ENCODE measurements at places on chromosomes 5 and 9.

DNA sequence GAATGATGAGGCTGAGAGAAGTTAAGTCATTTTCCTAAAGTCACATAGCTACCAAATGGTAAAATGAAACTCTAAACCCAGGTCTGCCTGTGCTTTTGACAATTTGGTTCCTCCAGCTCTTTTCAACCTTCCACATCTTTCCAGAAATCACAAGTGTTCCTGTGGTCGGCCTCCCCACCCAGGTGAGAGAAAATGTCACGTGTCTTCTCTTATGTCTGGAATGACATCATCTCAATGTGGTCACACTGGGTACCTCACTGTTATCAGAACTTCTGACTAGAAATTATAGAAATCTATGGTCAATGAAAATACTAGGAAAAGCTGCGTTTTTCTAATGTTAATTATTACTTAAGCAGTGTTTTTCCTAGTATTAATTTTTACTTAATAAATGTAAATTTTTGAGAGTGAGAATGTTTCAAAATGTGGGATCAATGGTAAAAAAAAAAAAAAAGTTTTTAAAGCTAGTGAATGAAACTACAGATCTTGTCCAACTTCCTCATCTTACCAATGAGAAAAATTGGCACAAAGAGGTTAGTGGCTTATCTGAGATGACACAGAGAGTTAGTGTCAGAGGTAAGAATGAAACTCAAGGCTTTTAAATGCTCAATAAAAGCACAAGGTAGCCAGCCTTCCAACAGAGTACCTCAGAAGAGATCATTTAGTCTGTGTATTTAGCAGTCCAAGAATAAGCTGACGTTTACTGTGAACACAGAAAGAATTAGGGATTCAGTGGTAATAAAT lies 228.7 kb upstream of the NR4A3 start:
- DNase-seq = no peak

DNA sequence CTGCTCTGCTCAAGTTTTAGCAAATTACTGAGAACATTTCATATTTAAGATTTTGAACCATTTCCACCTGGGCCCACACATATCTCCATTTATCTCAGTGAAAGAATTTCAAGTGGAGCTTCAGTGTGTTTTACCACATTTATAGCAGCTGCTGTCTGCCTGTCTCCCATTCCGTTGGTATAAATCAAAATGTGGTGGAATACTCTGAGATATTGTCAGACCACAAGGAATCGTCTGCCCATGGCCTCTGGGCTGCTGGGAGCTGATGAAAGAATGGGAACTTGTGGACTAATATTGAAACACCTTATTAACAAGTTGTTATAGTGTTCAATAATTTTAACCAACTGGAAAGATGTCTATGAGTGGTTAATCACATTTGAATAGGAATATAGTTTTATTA lies 33.3 kb downstream of the MAST4 start:
- no peak for DNase-seq

DNA sequence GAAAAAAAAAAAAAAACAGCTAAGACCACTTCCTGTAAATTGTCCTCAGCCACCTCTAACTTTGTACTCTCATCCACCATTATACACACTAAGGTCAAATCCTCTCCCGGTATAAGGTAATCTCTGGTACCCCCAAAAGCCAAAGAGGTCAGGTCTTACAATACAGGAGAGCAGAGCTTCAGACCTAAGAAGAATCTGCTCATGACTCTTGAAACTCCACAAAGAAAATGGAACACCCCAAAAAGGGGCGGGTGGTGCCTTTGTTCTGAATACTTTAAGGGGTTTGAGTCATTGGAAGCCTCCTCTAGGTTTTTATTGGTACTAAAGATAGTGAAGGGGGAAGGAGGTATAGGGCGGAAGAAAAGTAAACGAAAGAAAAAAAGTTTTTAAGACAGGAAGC lies 69.8 kb downstream of the COL15A1 start:
- no peak for DNase-seq

DNA sequence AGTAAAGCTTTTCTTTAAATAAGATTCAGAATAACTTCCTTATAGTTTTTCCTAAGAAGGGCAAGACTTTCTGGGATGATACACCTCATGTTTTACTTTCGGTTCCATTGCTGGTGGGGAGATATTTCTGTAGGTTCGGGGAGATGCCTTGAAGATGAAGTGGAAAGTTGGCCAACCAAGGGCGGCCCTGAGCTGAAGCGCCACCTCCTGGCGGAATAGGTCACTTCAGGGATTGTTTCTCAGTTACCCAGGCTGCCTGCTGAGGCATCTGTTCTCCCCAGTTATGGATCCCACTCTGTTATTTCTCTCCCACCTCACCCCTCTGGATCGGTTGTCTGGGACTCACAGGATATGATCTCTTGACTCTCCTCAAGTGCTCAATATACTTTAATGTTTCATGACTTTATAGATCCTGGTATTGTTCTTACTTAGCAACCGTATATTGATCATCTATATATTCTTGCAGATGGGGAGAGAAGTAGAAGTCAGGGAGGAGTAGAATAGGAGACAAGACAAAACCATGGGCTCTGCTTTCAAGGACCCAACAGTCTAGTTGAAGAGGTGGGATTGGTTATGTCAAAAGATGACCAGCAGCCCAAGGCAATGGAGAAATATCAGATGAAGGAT lies 23.4 kb downstream of the MEGF10 start:
- DNase-seq = peak; percentile 34

DNA sequence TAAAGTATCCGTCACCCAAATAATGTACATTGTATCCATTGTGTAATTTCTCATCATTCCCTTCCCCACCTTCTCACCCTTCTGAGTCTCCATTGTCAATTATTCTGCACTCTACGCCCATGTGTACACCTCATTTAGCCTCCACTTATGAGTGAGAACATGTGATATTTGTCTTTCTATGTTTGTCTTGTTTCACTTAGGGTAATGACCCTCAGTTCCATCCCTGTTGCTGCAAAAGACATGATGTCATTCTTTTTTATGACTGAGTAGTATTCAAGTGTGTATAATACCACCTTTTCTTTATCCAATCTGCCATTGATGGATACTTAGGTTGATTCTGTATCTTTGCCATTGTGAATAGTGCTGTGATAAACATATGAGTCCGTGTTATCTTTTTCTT lies 4.9 kb upstream of the SPATA31C2 start:
- no peak for DNase-seq

DNA sequence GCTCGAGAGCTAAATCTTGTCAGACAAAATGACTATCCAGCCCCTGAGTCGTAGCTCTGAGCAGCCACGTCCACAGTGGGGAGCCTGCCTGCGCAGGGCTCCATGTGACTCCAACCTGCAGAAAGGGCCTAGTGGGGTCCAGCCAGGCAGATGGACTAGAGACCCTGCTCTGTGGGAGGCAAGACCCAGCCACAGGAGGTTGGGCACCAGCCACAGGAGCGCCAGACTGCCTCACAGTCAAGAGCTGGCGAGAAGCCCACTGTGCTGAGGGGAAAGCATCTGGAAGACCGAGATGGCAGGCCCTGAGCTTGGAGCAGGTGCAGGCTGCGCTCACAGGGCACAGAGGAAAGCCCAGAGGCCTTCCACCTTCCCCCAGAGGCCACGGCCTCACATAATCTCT lies 61.4 kb downstream of the C5orf15 start:
- no peak for DNase-seq

GRCh38 chr5:109180668-109181067 lies 229.1 kb downstream of the PJA2 start:
- DNase-seq = no peak

DNA sequence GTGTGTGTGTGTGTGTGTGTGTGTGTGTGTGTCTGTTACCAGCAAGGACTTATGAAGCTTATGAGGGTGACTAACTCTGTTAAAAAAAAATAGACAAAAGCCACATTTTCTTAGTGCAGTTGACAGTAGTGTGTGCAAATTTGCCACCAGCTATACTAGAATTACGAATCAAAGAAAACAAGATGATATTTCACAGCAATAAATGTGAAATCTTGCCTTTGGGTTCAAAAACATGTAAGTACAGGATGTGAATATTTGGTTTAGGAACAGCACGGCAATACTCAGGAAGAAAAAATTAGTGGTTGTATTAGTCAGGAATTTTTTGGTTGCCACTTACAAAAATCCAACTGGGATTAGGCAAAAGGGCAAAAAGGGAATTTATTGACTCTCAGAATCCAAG lies 117.4 kb downstream of the NPR3 start:
- no peak for DNase-seq

- DNase-seq = no peak
These were observed 235.4 kb downstream of the FSTL4 start for GRCh38 chr5:133376986-133377385.

DNA sequence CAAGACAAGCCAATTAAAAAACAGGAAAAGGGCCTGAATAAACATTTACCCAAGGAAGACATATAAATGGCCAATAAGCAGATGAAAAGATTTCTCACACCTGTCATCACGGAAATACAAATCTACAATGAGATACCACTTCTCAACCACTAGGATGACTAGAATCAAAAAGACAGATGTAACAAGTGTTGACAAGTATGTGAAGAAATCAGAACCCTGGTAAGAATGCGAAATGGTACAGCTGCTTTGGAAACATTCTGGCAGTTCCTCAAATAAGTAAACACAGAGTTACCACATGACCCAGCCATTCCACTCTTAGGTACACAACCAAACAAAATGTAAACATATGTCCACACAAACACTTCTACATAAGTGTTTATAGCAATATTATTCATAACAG lies 32.5 kb downstream of the LEAP2 start:
- DNase-seq = no peak

GRCh38 chr9:83622433-83622938 lies 457 bp upstream of the IDNK start:
- DNase-seq = no peak

GRCh38 chr5:68499987-68500386 lies 284.4 kb downstream of the PIK3R1 start:
- DNase-seq = no peak

GRCh38 chr9:135272608-135273007 lies 185.1 kb downstream of the OLFM1 start:
- no peak for DNase-seq

GRCh38 chr5:66904189-66904588 lies 292.4 kb downstream of the CD180 start:
- DNase-seq = no peak

GRCh38 chr5:95892784-95893354 lies 68.8 kb downstream of the ELL2 start:
- no peak for DNase-seq

DNA sequence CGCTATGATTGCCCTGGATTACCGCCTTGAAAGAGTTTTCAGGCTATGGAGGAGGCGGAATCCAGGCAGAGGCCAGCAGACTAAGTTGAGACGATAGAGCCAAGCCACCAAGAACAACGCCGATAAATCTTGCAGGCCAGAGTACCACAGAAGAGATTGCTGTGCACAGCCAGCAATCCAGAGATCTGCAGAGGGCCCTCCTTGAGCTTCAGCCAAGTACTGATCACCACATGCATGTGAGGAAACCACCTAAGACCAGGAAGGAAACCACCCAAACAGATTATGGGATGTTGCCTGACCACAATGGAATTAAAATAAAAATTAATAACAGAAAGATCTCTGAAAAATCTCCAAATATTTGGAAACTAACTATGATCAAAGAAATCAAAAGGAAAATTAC lies 74.9 kb downstream of the GCNT4 start:
- no peak for DNase-seq

GRCh38 chr5:138282920-138283742 lies 8.7 kb upstream of the GFRA3 start:
- no peak for DNase-seq

DNA sequence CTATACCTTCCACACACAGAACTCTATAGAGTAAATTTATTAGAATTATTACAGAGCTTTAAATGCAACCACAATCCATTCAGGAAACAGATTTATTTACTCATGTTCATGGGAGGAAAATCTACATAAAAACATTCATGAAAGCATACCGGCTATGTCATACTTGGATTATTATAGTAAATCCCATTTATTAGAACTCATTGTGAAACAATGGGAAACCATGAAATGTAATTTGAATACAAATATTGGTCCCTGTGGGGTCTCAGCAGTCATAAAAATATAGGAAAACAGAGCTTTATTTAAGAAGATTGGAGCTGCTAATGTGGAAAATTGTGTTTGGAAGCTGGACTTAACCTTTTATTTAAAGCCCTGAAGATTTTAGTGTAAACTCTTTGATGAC lies 80.7 kb downstream of the HAPLN1 start:
- DNase-seq = no peak

DNA sequence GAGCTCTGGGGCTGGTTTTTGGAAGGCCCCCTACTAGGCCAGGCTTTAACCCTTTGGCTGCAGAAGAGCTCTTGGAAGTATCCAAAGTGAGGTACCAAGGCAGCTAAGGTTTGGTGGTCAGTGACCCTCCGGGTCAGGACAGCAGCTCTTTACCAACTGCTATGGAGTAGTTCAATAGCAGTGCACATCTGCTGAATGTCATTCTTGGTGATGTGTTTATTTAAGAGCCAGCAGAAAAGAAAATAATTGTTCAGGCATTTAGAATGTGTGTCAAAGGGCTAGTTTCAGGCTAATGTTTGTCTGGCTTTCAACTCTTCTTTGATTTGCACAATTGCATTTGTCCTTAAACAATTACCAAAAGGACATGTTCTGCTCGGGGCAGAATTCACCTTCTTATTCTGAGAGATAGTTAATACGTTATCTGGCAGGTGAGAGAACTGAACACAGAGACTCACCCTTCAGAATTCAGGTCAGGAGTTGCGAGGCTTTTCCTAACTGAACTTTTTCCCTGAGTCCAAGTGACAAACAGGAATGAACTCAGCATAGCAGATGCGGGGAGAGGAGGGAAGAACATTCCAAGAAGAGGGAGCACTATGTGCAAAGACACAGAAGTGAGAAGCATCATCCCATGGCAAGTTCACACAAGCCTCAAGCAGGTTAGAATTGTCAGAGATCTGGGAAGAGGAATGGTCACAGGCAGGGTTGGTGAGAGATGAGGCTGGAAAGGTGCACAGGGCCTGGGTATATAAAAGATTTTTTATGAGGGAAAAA lies 556.7 kb upstream of the TLE4 start:
- no peak for DNase-seq

DNA sequence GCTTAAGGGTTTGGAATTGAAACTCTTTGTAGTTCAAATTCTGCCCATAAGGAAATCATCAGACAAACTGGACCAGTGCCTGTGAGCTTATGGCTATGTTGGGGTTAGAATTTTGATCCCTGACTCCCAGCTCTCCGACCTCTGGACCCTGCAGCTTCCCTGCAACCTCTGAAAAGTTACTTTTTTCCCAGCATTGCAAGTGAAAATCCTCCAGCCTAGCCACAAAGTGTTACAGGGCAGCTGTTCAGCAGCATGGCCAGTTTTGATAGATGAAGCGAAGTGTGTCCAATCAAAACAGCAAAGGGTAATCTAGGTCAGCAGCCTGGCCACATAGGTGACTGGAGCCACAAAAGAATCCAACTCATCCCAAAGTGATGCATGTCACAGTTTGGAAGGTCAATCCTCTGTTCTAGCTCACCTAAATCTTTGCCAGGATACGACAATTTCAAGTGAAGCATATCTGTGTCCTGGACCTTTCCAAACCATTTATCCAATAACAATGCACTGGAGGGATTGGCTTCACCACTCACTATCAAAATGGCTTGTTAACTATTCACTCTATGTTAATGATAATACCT lies 4.7 kb upstream of the CPEB4 start:
- DNase-seq = no peak

- DNase-seq = no peak
These were observed 72.0 kb upstream of the COL5A1 start for GRCh38 chr9:134569626-134570025.

Data from stimulated activated CD4-positive, alpha-beta T cell treated with anti-CD3 and anti-CD28 coated beads, Interleukin-15, amount 100 ng/mL, for 1 hour (primary cell).